ENCODE measurements at places on chromosomes 5 and 9. TPM values are rescaled to one million over a fixed set of nuclear protein-coding genes. Genes with fewer than 3 reads are reported as not detected.

The ANKRD31 gene
- total RNA-seq = 0.34 TPM

The LAMC3 gene
- not detected for total RNA-seq

The PCDHA2 gene
- under 0.01 TPM for total RNA-seq

The PLPPR1 gene
- total RNA-seq = not detected

The CCL27 gene
- 0.34 TPM for total RNA-seq

The NEUROG1 gene
- total RNA-seq = not detected

The SLC25A2 gene
- total RNA-seq = not detected

The KCNN2 gene
- under 0.01 TPM for total RNA-seq

The NAIP gene
- total RNA-seq = 0.78 TPM

The EPB41L4B gene
- 55.7 TPM for total RNA-seq

The FOXD4L6 gene
- under 0.01 TPM for total RNA-seq

The PCSK1 gene
- total RNA-seq = under 0.01 TPM

The SPINK5 gene
- 51.3 TPM for total RNA-seq

The CDKN2A gene
- 19.5 TPM for total RNA-seq

The CMBL gene
- 0.68 TPM for total RNA-seq

The PCDHB10 gene
- total RNA-seq = under 0.01 TPM

The PIP5K1B gene
- 1.9 TPM for total RNA-seq

The OGN gene
- not detected for total RNA-seq

The TAF11L5 gene
- not detected for total RNA-seq

The SLC45A2 gene
- 0.14 TPM for total RNA-seq

The CTXN3 gene
- total RNA-seq = not detected

The ZNF454 gene
- total RNA-seq = 4.8 TPM

The SOX30 gene
- total RNA-seq = not detected

The PRR16 gene
- 0.36 TPM for total RNA-seq

The ADGRD2 gene
- total RNA-seq = 0.34 TPM

The LECT2 gene
- total RNA-seq = not detected

The AK1 gene
- 33.5 TPM for total RNA-seq

The ISL1 gene
- 1.6 TPM for total RNA-seq

The LEAP2 gene
- total RNA-seq = under 0.01 TPM

The EQTN gene
- total RNA-seq = 0.14 TPM

The C7 gene
- not detected for total RNA-seq

The FGF1 gene
- total RNA-seq = under 0.01 TPM

The OR1J2 gene
- total RNA-seq = not detected

The NMUR2 gene
- total RNA-seq = not detected

The HAPLN1 gene
- not detected for total RNA-seq

The SCGB3A2 gene
- total RNA-seq = not detected

The SCAI gene
- total RNA-seq = 6.1 TPM

The AIF1L gene
- 0.36 TPM for total RNA-seq

The KLHL3 gene
- 1.7 TPM for total RNA-seq

The BARX1 gene
- not detected for total RNA-seq

The PCDHGA6 gene
- 1.1 TPM for total RNA-seq

The URM1 gene
- 19.5 TPM for total RNA-seq

The SMIM33 gene
- total RNA-seq = not detected

The GPR150 gene
- 0.21 TPM for total RNA-seq

The IL3 gene
- total RNA-seq = not detected

The CCDC180 gene
- under 0.01 TPM for total RNA-seq

The KIF4B gene
- total RNA-seq = under 0.01 TPM

The SMIM32 gene
- total RNA-seq = not detected

The PCAT7 gene
- not detected for total RNA-seq

The CCDC152 gene
- total RNA-seq = 0.21 TPM

The IFNA13 gene
- total RNA-seq = not detected

The OMD gene
- not detected for total RNA-seq

The LRRC26 gene
- 2.1 TPM for total RNA-seq

The PCDHGA10 gene
- total RNA-seq = 1.7 TPM

The LPAR1 gene
- total RNA-seq = 15.9 TPM

The MAN2A1 gene
- 141 TPM for total RNA-seq

The PCDHB14 gene
- 1.7 TPM for total RNA-seq

The SLC38A9 gene
- 56.8 TPM for total RNA-seq

The ZSWIM6 gene
- 13.0 TPM for total RNA-seq

All from nasal cavity respiratory epithelium epithelial cell of viscerocranial mucosa (primary cell).